Stimulated activated CD4-positive, alpha-beta T cell treated with anti-CD3 and anti-CD28 coated beads, TNF-alpha, amount 100 ng/mL, for 48 hours (primary cell): ENCODE measurements at places on chromosomes 1 and 21.

GRCh38 chr1:165240492-165240891 is 116.0 kb downstream of the LMX1A start:
- no peak for DNase-seq

DNA sequence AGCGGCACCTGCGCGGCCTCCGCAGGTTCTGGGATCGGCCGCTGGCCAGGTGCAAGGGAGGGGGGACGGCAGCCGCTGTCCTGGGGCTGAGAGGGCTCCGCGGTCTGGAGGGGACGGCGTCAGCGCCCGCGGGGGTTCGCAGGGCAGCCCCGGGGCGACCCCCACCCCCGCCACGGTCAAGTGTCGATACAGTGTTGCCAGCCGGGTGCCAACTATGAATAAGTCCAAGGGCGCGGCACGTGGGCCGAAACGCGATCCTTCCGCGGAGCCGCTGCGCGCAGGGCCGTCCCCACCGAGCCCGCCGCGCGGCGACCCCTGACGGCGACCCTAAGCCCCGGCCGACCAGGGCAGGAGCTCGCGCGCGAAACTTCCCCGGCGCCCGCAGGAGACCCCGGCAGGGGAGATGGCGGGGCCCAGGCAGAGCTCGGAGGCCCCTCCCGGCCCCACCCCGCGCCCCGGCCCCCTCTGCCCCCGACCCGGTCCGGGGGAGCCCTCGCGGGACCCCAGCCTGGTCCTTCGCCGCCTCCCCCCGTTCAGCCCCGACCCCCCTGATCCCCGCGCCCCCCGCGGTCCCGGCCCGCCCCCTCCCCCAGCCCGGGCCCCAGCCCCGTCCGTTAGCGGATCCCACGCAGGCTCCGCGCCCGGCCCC is 586 bp upstream of the AGPAT3 start:
- DNase-seq: peak; percentile 31

- DNase-seq: no peak
Measured at GRCh38 chr1:5501206-5501930, 490.9 kb downstream of the NPHP4 start.

DNA sequence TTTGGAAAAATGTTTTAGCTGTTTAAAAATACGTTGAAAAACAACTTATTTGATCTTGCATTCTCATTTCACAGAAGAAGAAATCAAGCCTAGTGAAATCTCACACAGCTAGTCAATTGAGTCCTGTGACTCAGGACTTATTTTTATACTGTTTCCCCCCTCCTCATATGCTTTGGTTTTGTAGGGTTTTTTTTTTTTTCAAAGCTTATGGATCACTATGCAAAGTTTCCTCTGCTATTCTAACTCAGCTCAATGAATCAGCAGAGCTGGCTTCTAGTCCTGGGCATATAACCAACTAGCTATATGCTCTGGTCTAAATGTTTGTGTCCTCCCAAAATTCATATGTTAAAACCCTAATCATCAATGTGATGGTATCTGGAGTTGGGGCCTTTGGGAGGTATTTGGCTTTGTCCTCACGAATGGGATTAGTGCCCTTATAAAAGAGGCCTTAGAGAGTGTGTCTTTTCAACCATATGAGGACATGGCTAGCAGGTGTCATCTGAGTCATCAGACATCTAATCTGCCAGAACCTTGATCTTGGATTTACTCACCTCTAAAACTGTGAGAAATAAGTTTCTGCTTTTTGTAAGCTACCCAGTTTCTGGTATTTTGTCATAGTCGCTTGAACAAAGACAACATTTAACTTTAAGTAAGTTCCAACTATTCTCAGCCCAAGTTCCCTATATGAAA is 317.2 kb upstream of the C1orf87 start:
- DNase-seq: no peak

- no peak for DNase-seq
Measured at GRCh38 chr1:153612111-153612754, 704 bp downstream of the S100A16 start.

DNA sequence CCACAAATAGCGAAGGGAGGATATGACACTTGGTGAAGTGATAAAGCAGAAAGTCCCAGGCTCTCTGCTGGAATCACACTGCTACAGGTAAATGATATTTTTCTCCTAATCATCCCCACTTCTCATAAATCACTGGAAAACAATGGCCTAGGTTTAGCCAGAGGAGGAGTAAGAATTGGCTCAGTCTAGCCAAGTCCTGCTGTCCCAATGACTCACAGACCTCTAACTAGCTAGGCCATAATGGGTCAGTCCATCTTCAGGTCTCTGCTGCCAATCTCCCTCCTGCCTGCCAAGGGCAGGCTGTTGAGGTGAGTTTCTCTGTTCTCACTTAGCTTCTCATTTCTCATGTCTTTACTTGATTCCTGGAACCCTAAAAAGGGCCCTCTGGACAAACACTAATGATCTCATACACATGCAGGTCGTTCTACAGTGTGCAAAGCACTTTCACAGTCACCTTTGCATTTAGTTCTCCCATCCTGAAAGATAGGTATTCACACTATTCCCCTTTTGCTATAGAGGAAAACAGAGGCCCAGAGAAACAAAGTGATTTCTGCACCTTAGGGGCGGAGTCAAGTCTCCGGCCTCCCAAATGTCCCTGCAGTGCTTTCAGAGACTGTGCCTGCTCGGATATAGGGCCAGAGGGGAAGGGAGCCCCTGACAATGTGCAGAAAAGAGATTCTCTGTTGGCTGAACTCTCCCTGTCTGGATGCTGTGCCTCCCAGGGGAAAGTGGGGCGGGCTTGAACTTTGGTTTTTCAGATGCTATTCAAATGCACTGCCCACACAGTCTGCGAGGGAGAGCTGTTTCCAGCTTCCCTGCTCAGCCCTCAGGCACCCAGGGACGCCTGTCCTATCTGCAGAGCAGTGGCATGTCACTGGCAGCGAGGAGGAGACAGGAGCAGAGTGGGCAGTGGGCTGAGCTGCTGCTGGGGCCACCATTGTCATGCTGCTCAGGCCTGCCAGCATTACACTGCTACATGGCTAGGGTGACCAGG is 3.9 kb upstream of the CDK18 start:
- no peak for DNase-seq
